Mucosa of descending colon (tissue), 3 donors: ENCODE measurements at places on chromosomes 13 and 19. TPM values are rescaled to one million over a fixed set of nuclear protein-coding genes. Genes with fewer than 3 reads are reported as not detected.
A peak's percentile ranks its signal among the peaks of the same experiment; 100 is the strongest.

The KPNA3 gene
- total RNA-seq, result 20.0 TPM

The TSSK6 gene
- total RNA-seq, result 2.5 TPM

The CYP2B6 gene
- total RNA-seq, result 3.7 TPM

DNA sequence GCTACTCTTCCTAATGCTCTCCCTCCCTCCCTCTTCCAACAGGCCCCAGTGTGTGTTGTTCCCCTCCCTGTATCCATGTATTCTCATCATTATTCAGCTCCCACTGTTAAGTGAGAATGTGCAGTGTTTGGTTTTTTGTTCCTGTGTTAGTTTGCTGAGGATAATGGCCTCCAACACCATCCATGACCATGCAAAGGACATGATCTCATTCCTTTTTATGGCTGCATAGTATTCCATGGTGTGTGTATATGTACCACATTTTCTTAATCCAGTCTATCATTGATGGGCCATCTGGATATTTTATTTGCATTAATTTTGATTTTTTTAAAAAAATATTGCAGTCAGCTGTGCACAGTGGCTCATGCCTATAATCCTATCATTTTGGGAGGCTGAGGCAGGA is 15.8 kb upstream of the ZNRF4 start:
- DNase-seq, result no peak

DNA sequence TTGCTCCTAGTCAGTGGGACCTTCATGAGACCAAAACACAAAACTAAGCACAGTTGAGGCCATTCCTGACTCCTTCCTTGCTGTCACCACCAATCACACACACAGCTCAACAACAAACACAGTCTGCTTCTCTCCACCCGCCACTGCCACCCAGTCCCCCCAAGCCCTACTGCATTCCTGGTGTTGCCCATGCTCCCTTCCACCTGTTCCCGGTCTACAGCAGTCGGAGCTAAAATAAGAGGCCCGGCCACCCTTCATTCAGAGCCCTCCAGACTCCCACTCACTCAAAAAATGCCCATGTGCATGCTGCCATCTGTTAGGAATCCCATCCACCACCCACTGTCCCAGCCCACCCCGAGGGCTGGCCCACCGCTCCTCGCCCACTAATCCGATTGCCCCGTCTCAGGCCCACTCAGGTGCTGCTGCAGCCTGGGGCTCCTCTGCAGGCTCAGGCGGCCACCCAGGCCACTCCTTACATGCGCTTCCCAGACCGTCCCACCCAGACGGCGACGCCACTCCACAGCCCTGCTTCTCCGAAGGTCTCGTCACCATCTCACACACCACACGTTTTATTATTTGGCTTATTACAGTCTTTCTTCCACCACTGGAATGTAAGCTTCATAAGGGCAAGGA is 127.6 kb downstream of the RNF17 start:
- no peak for DNase-seq

DNA sequence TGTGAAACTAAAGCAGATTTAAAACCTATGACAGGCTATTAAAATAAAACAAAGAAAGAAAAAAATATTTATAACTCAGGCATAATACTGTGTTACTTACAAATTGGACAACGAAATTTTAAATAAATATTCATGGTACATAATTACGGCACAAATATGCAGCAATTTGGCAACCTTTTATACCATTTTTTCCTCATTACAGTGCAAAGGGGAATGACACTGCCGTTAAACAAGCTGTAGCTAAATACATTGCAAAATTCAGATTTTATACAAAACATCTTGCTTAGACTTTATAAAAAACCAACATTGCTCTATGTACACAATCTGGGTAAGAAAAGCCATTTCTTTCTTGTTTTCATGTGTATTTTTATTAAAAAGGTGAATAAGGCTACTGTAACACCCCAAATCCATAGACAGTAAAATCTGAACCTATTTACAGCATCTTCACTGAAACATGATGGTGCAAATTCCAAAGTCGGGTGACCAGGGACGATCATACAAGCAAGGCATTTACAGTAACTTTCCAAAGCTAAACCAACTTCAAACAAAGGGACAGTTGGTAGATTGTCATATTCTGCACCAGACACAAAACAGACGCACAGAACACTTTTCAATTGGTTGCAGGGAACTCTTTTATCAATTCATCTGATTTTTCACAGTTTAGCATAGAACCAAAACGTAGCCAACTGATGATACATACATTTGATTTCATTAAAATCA is 45.5 kb downstream of the EFNB2 start:
- no peak for DNase-seq

GRCh38 chr13:48491423-48492095 is 41.3 kb downstream of the RCBTB2 start:
- DNase-seq, result no peak

- no peak for DNase-seq
Observed at GRCh38 chr19:43760941-43761340, 6.2 kb upstream of the SMG9 start.

GRCh38 chr19:6108721-6109633 is 1.3 kb downstream of the RFX2 start:
- DNase-seq, result peak; percentile 70

DNA sequence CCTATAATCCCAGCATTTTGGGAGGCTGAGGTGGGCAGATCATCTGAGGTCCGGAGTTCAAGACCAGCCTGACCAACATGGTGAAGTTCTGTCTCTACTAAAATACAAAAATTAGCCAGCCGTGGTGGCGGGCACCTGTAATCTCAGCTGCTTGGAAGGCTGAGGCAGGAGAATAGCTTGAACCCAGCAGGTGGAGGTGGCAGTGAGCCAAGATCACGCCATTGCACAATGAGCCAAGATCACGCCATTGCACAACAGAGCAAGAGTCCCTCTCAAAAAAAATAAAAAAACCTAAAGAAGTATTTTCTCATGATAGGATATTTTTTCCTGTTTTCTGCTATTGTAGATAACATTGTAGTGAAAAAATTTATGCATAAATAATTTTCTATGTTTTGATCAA is 13.3 kb downstream of the IFT88 start:
- no peak for DNase-seq

GRCh38 chr13:30376426-30377311 is 45.6 kb upstream of the UBE2L5 start:
- peak; percentile 72 for DNase-seq
